Aortic smooth muscle cell (primary cell): ENCODE measurements at places on chromosomes 12 and 14. TPM values are rescaled to one million over a fixed set of nuclear protein-coding genes. Genes with fewer than 3 reads are reported as not detected.

Gene TPH2
- not detected in 2 replicates for total RNA-seq

Gene OR4E2
- total RNA-seq = not detected in 2 replicates

Gene GLT8D2
- 51.8 and 82.5 TPM in 2 replicates for total RNA-seq

Gene SOX5
- total RNA-seq = 5.2 and 6.8 TPM in 2 replicates

Gene CYP27B1
- total RNA-seq = 0.19 and 0.40 TPM in 2 replicates

Gene KRT71
- not detected in 2 replicates for total RNA-seq

Gene SMARCD1
- total RNA-seq = 21.8 and 27.8 TPM in 2 replicates

Gene P2RX2
- not detected in 2 replicates for total RNA-seq

Gene KLHL33
- total RNA-seq = 0.06 and 0.13 TPM in 2 replicates

Gene SPTLC2
- 35.1 and 45.8 TPM in 2 replicates for total RNA-seq

Gene KCNMB4
- 0.26 and 0.56 TPM in 2 replicates for total RNA-seq

Gene CAPZA3
- total RNA-seq = not detected in 2 replicates

Gene CEP290
- total RNA-seq = 7.9 and 8.3 TPM in 2 replicates

Gene RPL10L
- not detected in 2 replicates for total RNA-seq

Gene RERG
- total RNA-seq = under 0.01 and 0.12 TPM in 2 replicates
